ENCODE measurements at places on chromosomes 7 and 10.

DNA sequence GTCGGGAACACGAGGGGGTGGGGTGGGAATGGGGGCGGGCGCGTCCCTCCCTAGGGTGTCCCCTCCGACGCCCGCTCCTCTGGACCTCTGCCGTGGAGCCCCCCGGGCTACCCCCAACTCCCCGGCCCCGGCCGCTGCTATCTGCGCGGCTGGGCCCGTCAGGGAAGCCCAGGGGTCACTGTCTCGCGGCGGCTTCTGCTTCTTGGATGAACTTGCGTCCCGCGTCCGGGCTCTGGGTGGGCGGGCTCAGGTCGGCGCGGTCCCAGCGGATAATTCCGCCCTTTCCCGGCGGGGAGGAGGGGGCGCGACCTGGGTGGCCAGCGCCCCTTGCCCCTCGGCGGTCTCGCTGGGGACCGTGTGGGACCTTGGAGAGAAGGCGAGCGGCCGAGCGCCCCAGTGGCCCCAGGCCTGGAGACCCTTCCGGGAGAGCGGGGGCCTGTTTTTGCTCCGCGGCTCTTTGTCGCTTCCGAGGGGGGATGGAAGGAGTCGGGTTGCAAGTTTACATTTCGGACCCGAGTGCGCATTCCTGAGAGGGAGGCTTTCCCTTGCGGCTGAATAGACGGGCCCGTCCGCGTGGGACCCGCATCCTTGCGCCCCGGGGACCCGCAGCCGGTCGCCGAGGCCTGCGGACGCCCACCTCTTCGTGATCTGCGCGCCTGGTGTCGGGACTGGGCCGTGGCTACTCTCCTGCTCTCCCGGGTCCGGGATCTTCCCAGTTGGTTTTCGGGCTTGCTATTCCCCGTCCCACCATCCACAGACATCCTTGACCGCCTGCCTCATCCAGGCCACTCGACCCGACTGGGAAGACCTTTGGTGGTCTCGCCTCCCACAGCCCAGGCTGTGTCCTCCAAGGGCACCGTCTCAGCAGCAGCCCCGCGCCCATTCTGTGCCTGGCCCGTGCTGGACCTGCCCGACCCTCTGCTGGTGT is 812 bp downstream of the DOCK1 start:
- DNase-seq = no peak

DNA sequence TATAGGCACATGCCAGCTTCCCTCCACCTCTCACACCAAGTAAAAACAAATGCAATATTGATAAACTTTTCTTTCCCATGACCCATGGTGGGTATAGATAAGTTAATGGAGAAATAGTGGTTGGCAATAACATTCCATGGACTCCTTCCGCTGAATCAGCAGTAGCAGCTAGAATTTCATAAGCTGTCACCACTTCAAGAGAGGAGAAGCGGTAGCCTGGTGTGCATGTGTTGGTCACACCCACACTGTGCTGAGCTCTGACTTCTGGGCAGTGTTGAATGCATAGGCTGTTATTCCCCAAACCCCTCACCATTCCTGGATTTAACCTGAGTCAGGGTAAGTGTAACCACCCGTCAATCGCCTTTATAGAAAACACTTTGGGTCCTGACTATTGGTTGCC is 32.5 kb upstream of the BMPER start:
- DNase-seq = no peak

DNA sequence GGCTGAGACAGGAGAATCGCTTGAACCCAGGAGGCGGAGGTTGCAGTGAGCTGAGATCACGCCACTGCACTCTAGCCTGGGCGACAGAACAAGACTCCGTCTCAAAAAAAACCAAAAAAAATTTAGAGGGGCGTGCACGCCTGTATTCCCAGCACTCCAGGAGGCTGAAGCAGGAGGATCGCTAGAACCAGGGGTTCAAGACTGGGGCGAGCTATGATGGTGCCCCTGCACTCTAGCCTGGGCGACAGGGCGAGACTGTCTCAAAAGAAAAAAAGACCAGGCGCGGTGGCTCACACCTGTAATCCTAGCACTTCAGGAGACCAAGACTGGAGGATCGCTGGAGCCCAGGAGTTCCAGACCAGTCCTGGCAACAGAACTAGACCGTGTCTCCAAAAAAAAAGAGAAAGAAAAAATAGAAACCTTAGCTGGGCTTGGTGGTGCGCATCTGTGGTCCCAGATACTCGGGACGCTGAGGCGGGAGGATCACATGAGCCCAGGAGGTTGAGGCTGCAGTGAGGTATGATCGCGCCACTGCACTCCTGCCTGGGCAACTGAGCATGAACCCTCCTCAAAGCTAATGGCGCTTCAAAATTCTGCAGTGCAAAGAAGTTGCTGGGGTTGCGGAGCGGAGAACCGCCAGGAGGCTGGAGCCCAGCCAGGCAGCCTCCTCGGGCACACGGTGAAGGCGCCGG is 382 bp upstream of the MBLAC1 start:
- no peak for DNase-seq

DNA sequence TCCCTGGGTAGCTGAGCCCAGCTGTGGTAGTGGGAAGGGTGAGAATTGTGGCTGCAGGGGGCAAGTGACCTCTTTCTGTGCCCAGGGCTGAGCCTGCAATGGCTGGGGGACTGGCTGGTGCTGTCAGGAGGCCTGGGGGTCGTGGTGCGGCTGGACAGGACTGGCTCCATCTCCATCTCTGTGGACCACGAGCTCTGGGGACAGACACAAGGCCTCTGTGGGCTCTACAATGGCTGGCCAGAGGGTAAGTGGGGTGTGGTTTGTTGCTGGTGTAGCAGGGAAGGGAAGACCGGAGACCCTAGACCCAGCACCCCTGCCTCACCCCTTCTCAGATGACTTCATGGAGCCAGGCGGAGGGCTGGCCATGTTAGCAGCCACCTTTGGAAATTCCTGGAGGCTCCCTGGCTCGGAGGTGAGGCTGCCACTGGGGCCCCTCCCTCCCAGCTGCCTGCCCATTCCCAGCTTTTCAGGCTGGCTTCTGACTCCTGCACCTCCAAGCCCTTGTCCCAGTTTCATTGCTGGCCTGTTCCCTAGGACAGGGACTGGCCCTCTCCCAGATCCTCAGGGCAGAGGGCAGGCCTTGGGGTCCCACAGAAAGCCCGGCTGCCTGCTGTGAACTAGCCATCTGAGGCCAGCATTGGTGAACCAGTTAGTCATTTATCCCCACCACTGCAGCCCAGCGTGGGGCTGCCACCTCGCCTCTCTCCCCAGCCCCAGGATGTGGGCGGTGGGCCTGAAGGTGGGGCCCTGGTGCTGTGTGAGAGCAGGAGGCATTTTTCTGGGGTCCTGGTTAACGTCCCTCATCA is 5.5 kb upstream of the ZNF467 start:
- no peak for DNase-seq

GRCh38 chr7:106116161-106116704 is 4.1 kb upstream of the SYPL1 start:
- peak; percentile 66 for DNase-seq

- DNase-seq = no peak
Measured at GRCh38 chr7:41912851-41913567, 210.1 kb upstream of the INHBA start.

- no peak for DNase-seq
Measured at GRCh38 chr7:65285906-65286864, 87.5 kb upstream of the ZNF92 start.

GRCh38 chr7:129434675-129435318 is 565 bp downstream of the STRIP2 start:
- no peak for DNase-seq

GRCh38 chr7:51666266-51666665 is 349.7 kb upstream of the COBL start:
- no peak for DNase-seq

DNA sequence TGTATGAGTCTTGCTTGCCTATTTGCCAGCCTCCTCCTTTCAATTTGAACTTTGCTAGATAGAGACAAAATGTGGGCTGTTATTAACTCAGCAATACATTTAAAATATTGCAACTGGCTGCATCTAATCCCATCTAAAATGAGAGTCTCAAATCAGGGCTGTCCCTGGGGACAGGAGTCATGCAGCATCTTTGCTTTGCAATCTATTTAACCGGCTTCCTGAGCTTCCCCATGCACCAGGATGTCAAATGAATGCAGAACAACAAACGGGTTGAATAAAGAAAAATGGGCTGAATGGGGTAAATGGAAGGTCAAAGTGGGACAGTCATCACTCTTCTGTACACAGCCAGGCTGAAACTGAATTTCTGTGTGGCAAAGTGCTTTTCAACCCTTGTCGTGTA is 89.2 kb downstream of the AOAH start:
- DNase-seq = no peak

GRCh38 chr7:137755427-137755826 is 91.3 kb downstream of the DGKI start:
- DNase-seq = no peak

GRCh38 chr10:129800796-129801340 is 163.2 kb downstream of the EBF3 start:
- DNase-seq = no peak

DNA sequence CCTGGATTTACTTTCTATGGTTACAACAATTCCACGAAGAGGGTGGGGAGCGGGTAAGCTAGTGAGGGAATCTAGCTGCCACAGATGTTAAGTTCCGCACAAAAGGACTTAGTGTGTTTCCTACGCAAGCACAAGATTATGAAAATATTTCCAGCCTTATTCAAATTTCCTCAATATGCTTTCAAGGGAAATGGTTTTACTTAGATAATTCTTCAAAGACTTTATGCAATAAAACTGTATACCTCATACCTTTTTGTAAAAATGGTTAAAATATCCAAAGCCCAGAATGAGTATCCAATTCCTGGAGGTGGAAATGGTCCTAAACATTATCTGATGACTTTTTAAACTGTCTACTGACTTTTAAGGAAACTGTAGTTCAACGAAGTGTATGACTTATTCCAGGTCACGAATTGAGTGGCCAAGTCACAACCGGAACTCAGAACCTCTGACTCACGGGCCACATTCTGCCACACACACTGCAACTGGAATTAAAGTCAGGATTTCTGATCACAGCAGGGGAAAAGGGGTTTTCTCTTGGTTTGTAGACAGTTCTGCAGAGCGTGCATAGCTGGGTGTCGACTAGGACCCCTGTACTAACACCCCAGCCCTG is 20.2 kb upstream of the INSIG1 start:
- DNase-seq = no peak

GRCh38 chr10:102658802-102659201 is 14.5 kb downstream of the TRIM8 start:
- DNase-seq = no peak

- no peak for DNase-seq
Measured at GRCh38 chr7:17158261-17158660, 140.2 kb upstream of the AHR start.

- no peak for DNase-seq
Measured at GRCh38 chr10:75401569-75402485, at the start of gene ZNF503. Gene ZNF503, minus strand, starts transcription at chr10:75401764. Its CDS starts 345 bp downstream, at chr10:75401419.

DNA sequence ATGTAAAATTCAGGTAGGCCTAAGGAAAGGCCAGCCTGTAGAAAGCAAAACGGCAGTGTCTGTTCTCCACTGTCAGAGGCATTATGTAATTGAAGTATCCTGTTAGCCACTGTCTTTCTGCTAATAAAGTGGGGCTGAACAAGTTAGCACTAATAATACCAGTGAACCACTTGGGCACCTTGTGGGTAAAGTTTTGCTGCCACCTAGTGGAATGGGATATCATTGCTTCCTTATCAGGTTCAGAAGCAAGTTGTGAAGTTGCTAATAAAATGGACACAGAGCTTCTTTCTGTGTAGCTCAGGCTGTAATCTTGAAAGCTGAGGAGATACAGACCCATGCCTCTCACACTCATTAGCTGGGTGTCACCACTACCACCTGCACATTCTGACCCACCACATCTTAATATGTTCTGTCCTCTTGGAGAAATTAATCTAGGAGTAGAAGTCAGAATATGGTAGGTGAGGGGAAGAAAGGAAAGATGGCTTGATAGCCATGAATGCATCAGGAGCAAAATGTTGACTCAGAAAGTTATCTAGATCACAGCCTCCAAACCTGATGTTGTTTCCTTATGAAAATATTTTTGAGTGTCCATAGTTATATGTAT is 175.1 kb downstream of the SEPTIN7 start:
- peak; percentile 81 for DNase-seq

- DNase-seq = no peak
Measured at GRCh38 chr10:5540891-5541290, 16.1 kb downstream of the CALML3 start.

DNA sequence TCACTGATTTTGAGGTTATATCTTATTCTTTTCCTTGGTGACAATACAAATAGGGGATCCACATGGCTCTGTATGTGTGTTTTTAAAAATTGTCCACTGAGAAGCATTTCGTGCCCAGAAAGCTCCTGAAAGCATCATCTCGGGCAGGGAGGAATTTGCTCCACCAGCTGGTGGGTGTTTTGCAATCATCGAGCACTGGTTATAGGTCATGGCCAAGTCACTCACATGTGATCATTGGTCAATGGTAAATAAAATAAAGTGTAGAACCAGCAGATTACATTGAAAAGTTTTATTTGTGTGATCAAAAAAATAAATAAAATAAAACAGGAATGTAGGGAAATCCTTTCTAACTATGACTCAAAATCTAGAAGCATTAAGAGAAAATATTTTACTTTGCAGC is 23.0 kb upstream of the SNX13 start:
- no peak for DNase-seq
